AG08395 (cell line): ENCODE measurements at places on chromosomes 1 and 21.

DNA sequence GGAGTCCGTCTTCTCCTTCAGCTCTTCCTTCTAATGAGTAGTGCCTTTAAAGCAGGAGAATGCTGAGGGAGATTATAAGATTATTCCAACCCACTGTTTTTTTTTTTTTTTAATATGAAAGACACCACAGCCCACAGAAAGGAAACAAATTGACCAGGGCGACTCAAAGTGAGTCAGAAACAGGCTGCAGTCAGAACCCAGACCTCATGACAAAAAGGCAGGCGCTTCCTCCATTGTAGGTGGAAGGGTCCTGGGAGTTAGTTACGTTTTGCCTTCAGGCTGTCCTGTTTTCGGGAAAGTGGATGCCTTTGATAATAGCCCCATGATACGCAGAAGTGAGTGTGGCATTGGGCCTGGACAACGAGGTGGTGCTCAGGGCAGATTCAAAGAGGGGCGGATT lies 21.0 kb downstream of the PLXNA2 start:
- no peak for DNase-seq

DNA sequence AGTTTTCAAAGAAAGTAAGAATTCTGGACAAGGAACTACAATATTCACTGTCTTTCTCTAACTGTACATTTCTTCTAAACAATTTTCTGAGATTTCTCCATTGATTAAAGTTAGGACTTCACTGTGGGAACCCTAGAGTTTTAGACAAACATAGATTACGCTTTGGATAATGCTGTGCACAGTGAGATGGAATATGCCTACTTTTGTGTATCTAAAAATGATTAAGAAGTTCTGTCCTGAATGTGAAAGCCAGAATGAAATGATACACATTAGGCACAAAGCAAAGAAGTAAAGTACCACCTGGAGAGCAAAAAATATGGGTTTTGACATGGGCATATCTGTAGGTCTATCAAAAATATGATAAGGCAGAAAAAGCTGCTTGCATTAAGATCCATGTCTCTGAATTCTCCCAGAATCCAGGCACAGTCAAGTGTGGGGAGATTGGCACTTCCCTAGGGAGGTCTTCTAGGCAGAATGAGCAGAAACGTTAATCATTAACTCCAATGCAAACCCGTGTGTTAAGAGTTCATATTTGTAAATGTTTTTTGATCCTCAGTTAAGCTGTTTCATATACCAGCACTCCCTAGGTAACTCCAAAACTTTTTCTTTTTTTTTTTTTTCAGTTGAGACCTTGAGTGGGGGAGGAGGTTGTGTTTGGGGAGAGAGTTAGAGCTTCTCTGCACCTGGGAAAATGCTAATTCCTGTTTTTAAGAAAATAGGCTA lies 467.1 kb downstream of the LMO4 start:
- DNase-seq: no peak

DNA sequence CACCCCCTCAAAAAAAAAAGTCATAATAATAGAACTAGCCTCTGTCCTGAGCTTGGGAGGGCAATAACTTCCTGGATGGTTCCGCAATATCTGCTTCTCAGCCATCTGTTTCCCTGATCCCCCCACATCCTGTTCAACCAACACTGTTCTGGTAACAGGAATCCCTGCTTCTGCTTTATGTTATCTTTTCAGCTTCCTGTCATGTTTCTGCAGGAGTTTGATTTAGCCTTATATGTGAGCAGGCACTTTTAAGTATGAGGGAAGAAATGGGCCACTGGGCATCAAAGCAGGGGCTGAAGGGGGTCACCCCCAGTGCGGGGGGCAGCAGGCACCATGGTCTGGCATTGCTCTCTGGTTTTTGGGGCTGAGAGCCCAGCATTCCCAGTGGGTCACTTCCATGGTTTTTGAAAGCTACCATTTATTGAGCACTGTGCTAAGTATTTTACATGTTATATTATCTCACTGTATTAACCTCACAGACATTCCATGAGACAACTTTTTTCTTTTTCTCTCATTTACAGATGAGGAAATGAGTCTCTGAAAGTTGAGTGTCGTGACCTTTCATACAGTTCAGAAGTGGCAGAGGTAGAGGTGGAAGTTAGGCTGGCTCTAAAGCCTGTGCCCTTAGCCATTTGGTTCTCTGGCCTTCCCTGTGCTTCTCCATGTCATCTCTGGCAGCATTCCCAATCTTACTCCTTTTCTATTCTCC lies 61.9 kb downstream of the DNTTIP2 start:
- DNase-seq: no peak

DNA sequence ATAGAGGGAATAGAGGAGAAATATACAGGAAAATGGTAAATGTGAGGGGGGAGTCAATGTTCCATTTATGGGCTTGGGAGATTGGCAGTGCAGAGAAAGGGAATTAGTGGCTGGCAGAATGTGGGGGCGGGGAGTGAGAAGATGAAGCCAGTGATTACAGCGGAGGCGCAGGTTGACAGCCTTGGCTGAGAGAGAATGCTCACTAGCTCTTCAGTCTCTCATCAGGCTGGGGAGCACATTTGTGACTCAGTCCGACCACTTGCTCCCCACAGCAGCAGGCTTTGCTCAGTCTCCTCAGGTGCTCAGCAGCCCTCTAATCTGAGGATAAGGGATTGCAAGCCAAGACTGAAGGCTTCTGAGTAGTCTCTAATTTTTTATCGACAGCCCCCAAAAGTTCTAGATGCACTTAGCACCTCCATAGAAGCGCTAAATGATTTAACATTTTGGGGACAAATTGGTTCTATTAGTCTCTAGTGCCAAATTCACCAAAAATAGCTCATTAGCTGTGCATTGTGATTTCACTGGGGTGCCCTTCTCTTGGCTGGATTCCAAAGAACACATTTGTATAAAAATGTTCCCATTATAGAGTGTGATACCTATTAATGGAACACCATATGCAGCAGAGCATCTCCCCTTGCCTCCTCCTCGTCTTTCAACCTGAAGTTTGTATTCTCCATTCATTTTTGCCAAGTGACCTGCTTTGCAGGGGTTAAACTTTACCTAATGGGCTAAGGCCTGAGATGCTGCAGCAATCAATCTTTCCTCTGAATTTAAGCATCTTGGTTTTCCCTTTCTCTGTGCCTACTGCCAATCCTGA lies 191.8 kb downstream of the ZNF326 start:
- DNase-seq: no peak

- DNase-seq: no peak
Observed at GRCh38 chr1:202702088-202702487, 8.2 kb downstream of the SYT2 start.

DNA sequence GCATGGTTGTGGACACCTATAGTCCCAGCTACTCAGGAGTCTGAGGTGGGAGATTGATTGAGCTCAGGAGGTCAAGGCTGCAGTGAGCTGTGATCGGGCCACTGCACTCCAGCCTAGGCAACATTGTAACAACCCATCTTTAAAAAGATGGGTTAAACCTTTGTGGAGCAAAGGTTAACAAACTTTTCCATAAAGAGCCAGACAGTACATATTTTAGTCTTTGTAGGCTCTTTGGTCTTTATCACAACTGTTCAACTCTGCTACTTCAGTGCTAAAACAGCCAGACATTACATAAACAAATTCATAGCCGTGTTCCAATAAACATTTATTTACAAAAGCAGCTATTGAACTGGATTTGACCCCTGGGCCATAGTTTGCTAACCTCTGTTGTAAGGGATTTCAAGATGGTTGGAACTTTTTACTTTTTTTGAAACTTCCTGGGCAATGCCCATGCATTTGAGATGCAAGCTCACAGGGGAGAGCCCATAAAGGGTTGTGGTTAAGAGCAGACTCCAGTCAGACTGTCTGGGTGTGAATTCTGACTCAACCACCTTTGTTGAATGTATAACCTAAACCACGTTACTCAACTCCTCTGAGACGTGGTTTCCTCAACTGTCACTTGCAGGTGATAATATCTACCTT lies 10.8 kb downstream of the INAVA start:
- no peak for DNase-seq

GRCh38 chr1:154911691-154912550 lies 24.6 kb downstream of the PMVK start:
- DNase-seq: no peak

DNA sequence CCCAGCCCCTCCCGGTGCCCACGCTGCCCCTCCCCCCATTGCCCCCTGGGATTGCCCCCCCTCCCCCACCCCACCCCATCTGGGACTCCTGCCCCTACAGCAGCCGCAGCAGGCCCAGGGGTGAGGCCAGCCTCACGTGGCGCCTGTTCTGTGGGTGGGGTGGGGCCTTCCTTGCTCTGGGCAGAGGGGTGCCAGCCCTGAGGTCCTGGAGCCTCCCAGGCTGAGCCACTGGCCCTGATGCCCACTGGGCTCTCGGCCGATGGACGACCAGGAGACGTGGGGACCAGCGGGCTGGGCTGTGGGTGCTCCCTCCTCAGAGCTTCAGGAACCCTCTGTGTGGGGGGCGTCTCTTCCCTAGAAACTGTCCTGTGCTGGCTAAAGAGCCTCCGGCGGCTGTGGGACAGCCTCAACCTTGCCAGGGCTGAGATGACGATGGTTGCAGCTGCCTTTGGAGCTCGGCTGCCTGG lies 5.8 kb upstream of the C1orf159 start:
- no peak for DNase-seq

DNA sequence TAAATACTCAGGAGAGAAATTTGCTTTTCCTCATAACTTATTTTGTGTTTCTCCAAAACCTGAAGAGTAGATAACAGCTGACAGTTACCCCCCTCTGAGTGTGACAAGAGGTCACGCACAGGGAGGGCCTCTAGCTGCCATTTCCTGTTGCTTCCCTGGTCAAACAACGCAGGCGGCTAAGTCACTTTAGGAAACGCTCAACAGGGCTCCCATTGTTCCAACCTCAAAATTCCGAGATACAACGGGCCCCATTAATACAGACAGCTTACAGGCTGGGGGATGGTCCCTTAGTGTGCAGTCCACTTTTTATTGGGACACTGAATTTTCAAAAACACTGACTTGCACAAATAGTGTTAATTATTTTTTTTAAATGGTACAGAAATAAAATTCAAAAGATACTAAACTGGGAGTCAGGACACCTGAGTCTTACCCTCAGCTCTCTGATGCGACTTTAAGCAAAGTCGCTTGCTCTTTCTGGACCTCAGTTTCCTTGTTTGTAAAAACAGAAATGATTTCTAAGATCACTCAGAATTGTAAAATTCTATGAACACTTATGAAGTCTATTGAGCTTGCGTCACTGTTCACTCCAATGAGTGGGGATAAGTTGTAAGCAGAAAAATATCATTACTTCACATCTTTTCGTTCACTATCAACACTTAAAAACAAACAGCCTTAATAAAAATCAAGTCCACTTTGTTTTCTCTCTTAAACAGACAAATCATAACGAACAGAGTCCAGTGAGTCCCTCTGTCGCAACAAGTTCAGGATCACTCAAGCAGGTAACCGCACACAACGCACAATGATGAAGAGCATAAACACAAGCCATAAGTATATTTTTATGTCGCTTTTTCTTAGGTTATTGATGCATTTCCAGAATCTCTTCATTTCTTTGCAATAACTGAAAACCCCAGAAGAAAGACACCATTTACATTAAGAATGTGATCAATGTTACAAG lies 13.5 kb downstream of the LZIC start:
- no peak for DNase-seq

DNA sequence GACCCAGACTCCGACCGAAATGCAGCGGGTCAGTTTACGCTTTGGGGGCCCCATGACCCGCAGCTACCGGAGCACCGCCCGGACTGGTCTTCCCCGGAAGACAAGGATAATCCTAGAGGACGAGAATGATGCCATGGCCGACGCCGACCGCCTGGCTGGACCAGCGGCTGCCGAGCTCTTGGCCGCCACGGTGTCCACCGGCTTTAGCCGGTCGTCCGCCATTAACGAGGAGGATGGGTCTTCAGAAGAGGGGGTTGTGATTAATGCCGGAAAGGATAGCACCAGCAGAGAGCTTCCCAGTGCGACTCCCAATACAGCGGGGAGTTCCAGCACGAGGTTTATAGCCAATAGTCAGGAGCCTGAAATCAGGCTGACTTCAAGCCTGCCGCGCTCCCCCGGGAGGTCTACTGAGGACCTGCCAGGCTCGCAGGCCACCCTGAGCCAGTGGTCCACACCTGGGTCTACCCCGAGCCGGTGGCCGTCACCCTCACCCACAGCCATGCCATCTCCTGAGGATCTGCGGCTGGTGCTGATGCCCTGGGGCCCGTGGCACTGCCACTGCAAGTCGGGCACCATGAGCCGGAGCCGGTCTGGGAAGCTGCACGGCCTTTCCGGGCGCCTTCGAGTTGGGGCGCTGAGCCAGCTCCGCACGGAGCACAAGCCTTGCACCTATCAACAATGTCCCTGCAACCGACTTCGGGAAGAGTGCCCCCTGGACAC lies 534 bp downstream of the C1orf56 start:
- DNase-seq: peak; percentile 73

- no peak for DNase-seq
Observed at GRCh38 chr1:117674521-117675400, 68.9 kb downstream of the TENT5C start.

- no peak for DNase-seq
Observed at GRCh38 chr1:172851077-172851476, 192.2 kb downstream of the FASLG start.

GRCh38 chr1:90534663-90535295 lies 182.3 kb downstream of the BARHL2 start:
- no peak for DNase-seq

GRCh38 chr1:72693376-72693775 lies 411.0 kb upstream of the NEGR1 start:
- DNase-seq: no peak

DNA sequence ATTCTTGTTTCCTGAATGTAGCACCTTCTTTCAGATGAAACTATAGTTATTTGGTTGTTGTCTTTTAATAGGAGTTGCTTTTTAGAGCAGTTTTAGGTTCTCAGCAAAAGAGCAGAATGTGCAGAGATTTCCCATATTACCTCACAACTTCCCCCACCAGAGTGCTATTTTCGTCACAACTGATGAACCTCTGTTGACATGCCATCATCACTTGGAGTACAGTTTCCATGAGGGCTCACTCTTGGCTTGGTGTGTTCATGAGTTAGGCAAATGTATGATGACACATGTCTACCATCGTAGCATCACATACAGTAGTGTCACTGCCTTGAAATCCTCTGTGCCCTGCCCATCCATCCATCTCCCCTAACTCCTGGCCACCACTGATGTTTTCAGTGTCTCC lies 3.7 kb downstream of the IBA57 start:
- DNase-seq: no peak

DNA sequence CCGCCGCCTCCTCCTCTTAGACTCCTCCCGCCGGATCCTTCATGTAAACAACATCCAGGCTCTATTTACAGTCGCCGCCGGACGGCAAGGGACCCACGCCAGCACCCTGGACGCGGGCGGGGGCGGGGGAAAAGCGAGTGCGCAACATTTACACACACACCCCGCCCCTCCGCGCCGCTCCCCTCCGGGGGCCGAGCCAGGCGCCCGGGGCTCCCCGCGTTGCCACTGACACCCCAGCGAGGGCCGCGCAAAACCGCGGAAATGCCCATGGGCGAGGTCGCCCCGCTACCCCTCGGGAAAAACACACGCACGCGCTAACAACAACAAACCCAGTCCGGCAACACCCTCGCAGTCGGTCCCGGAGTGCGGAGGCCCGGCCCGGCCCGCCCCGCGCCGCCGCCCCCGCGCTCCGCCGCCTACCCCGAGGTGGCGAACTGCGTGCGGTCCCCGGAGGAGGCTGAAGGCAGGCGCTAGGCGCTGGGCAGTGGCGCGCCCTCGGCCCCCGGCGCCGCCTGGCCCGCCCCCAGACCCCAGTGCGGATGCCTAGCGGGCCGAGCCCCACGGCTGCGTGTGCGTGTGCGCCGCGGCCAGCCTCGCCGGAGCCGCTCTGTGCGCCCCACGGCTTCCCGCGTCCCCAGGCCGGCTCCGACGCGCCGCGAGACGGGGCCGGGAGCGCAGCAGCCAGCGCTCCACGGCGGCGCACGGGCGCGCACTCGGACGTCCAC lies 81.1 kb upstream of the AK4 start:
- DNase-seq: peak; percentile 86

- DNase-seq: no peak
Observed at GRCh38 chr1:42085596-42085995, 67.6 kb upstream of the GUCA2B start.
